Mesenchymal stem cell (in vitro differentiated cells and primary cell): ENCODE measurements at places on chromosomes 5 and 9.
A peak's percentile ranks its signal among the peaks of the same experiment; 100 is the strongest.

DNA sequence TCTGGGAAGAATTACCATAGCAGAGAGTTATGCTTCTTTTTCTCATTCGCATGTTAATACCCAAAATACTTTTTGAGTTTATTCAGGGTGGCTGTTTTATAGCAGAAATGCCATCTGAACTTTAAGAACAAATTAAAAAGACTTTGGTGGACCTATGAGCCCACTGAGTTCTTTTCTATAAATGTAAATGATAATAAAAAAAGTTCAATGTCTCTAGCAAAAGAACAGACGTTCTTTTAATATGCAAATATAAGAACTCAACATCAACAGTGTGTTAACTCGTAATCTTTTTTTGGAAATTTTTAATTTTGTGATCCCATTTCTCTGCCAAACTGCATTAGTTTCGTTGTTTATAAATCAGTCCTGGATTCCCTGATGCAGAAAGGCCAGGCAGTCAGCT is 1283.0 kb upstream of the NUDT12 start:
- H3K36me3 ChIP-seq: no peaks in the 10 kb centered on the region
- DNase-seq: no peak
- H3K4me3 ChIP-seq: no peak overlapping the region
- no peak overlapping the region for H3K27ac ChIP-seq
- no peaks in the 10 kb centered on the region for H3K4me1 ChIP-seq

DNA sequence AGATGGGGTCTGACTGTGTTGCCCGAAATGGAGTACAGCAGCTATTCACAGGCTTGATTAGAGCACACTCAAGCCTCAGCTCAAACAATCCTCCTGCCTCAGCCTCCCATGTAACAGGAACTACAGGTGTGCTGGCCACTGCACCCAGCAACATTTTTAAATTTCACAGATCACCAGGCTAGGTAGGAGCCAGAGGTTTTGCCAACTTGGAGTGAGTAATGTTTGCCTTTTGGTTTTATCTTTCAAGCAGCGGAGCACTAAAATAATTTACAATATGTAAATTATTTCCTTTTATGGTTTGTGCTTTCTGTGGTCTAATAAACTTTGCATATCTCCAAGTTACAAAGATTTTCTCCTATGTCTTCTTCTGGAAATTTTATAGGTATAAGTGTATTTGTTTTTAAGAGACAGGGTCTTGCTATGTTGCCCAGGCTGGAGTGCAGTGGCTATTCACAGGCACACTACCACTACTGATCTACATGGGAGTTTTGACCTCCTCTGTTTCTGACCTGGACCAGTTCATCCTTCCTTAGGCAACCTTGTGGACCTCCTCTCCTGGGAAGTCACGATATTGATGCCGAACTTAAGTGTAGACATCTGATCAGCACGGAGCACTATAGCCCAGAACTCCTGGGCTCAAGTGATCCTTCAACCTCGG is 67.2 kb upstream of the SUSD1 start:
- DNase-seq: no peak
- no peak overlapping the region for H3K4me3 ChIP-seq
- H3K27ac ChIP-seq: no peak overlapping the region
- H3K36me3 ChIP-seq: peaks cover 15% of the 10 kb centered on the region
- H3K4me1 ChIP-seq: no peaks in the 10 kb centered on the region

- peaks cover 8% of the 10 kb centered on the region for H3K4me1 ChIP-seq
- no peak for DNase-seq
- H3K36me3 ChIP-seq: no peaks in the 10 kb centered on the region
- no peak overlapping the region for H3K27ac ChIP-seq
- H3K27me3 ChIP-seq: no peaks in the 10 kb centered on the region
- H3K4me3 ChIP-seq: no peak overlapping the region
Measured at GRCh38 chr5:149782018-149782894, 52.1 kb downstream of the PPARGC1B start.

DNA sequence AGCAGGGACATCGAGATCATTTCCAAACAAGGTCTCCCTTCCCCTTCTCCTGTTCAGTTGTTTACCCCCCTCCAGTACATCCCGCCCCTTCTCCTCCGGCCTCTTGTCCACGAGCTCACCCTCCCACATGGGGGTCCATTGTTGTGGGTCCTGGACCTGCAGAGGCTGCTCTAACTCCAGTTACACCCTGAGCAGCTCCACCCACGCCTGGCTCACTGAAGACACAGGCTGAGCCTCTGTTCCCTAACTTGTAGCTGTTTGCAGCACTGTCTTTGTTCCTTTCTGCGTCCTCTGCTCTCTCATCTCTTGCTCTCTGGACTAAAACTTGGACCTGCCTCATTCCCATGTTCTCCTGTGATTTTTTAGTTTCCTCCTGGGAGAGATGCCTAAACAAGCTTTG is 377.5 kb downstream of the MED10 start:
- H3K27ac ChIP-seq: no peak overlapping the region
- no peak overlapping the region for H3K4me3 ChIP-seq
- H3K27me3 ChIP-seq: no peaks in the 10 kb centered on the region
- no peaks in the 10 kb centered on the region for H3K36me3 ChIP-seq
- no peak for DNase-seq

DNA sequence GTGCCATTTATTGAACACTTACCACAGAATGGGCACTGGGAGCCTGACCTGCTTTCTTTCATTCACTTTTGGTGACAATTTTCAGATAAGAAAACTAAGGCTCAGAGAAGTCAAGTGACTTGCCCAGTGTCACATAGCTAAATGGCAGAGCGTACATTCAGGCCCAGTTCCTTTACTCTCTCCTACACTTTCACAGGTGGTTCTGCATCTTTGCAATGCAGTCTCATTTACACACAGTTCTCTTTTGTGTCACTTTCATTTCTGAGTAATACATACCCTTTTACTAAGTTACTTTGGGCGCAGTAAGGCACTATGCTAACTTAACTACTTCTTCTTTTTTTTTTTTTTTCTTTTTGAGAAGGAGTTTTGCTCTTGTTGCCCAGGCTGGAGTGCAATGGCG is 8.3 kb downstream of the NFIL3 start:
- DNase-seq: no peak
- no peaks in the 10 kb centered on the region for H3K36me3 ChIP-seq
- peaks cover 4% of the 10 kb centered on the region for H3K4me1 ChIP-seq
- no peak overlapping the region for H3K4me3 ChIP-seq
- H3K27me3 ChIP-seq: no peaks in the 10 kb centered on the region

DNA sequence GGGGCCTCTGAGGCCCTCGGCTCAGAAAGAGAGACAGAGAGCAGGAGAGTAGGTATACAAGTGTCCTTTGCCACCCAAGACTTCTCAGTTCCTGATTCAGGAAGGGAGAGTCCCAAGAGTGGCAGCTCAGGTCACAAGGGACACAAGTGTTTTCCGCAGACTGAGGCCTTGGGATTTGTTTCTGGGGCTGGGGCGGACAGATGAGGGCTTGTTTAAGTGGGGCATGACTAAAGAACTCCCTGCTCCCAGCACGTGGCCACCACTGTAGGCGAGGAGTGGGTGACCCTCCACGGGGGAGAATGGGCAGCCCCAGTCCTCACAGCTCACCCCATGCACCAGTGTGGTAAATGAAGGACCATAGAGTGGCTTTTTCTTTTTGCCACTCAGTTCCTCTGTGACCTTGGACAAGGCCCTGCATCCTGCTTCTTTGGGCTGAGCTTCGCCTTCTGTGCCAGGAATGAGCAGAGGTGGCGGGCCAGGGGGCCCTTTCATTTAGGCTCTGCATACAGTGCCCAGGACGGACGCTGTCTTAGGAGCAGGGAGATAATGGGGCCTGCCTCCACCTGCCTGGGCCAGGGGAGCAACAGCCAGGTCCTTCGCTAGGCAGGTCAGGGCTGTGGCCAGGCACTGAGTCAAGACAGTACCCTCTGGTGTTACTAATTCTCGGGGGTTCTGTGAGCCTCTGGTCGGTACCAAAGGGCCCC is 50.8 kb downstream of the AMBP start:
- H3K27me3 ChIP-seq: no peaks in the 10 kb centered on the region
- peaks cover 91% of the 10 kb centered on the region for H3K36me3 ChIP-seq
- H3K27ac ChIP-seq: no peak overlapping the region
- H3K4me3 ChIP-seq: no peak overlapping the region

GRCh38 chr5:181241393-181241975 is 2.2 kb downstream of the RACK1 start:
- H3K4me1 ChIP-seq: peaks cover 25% of the 10 kb centered on the region
- no peaks in the 10 kb centered on the region for H3K27me3 ChIP-seq
- H3K27ac ChIP-seq: peak overlapping the region; percentile 33
- DNase-seq: peak; percentile 91
- H3K36me3 ChIP-seq: peaks cover 64% of the 10 kb centered on the region

DNA sequence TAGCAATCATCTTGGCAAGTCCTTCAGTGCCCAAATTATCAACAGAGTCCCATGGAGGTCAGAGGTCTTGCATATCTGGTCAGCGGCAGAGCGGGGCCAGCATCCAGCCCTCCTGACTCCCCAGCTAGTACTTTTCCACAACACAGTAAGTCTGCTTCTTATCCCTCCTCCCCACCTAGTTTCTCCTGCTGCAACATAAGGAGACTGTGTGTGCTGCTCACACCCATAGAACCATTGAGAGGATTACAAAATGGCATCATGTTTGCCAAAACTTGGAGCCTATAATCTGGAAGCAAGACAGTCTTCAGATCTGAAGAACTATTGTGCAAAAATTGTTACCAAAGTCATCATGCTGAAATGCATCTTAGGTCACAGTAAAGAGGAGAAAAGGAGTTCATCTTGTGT is 125.8 kb upstream of the ZNF366 start:
- H3K36me3 ChIP-seq: no peaks in the 10 kb centered on the region
- H3K4me3 ChIP-seq: no peak overlapping the region
- DNase-seq: peak; percentile 50
- H3K27ac ChIP-seq: no peak overlapping the region

DNA sequence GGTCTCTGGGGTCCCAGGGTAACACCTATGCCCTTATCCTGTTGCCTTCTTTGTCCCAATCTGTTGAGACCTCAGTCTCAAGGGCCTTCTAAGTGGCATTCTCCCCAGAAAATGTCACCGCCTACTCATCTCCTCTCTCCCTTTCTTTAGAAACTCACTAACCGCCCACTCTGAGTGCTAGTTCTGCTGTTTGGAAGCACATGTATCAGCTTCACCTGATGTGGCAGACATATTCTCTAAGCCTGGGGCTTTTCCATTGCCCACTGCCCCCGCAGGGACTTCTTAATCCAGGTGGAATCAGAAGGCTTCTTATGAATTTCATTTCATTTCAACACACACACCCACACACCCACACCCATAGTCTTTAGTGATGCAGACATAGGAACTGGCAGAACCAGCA is 165.1 kb downstream of the ASTN2 start:
- no peak overlapping the region for H3K4me3 ChIP-seq
- H3K4me1 ChIP-seq: no peaks in the 10 kb centered on the region
- H3K36me3 ChIP-seq: no peaks in the 10 kb centered on the region
- DNase-seq: no peak
- no peak overlapping the region for H3K27ac ChIP-seq
